ENCODE measurements at places on chromosomes 4 and X.

GRCh38 chrX:71225676-71226075, 2.7 kb downstream of the GJB1 start:
- peak; percentile 20 for DNase-seq

GRCh38 chr4:189088780-189089179, 851.9 kb upstream of the FRG1 start:
- no peak for DNase-seq

GRCh38 chr4:126223784-126224407, 909.1 kb downstream of the FAT4 start:
- DNase-seq: no peak

DNA sequence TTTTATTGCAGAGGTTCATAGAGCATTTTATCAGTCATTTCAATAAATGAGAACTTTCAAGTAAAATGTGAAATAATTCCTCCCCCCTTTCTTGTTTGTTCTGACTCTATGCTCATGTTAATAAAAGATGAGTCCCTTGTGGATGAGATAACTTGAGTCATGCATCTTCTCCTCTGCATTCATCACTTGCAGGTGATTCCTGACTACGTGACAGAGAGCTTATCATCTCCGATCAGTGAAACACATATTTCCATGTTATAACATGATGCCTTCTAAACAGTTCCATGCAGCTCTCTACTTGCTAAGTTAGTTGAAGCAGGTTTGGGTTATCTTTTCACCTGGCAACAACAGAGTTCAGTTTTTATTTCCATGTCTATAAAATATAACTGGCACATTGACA, 160.1 kb upstream of the ANKRD50 start:
- no peak for DNase-seq

- no peak for DNase-seq
Measured at GRCh38 chr4:6962211-6963041, 52.8 kb downstream of the TBC1D14 start.

DNA sequence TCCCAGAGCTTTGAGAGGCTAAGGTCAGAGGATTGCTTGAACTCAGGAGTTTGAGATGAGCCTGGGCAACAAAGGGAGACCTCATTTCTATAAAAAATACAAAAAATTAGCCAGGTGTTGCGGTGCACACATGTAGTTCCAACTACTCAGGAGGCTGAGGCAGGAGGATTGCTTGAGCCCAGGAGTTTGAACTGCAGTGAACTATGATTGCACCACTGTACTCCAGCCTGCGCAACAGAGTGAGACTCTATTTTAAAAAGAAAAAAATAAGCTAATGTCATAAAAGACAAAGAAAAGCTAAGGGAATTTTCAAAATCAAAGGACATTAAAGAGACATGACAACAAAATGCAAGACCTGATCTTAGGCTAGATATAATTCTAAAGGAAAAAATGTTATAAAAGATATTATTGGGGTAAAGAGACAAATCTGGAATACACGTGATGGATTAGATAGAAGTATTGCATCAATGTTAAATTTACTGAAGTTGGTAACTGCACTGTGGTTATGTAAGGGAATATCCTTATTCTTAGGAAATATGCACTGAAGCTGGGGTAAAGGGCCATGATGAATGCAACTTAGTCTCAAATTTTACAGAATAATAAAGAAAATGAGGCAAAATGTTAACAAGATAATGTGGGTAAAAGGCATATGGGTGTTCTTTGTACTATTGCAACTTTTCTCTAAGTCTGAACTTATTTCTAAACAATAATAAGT, 75.2 kb downstream of the SPRY1 start:
- DNase-seq: peak; percentile 25

DNA sequence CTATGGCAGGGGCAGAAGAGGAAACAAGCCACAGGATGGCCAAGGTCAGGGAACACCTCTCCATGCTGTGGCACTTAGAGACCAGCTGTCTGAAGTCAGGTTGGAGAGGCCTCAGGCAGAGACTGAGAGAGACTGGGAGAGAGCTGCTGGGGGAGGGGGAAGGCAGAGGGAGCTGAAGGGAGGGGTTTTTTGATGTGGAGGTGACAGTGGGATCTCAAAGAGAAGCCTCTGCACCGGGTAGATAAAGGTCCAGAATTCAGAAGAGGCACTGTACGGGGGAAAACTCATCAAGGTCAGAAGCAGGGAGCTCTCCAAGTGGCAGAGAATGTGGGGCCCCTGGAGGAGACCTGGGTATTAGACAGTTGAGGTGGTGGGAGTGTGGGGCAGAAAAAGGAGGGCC, 41.6 kb upstream of the HMGB3 start:
- no peak for DNase-seq

- DNase-seq: peak; percentile 76
Measured at GRCh38 chrX:77431227-77431626, 16.0 kb upstream of the FGF16 start.

DNA sequence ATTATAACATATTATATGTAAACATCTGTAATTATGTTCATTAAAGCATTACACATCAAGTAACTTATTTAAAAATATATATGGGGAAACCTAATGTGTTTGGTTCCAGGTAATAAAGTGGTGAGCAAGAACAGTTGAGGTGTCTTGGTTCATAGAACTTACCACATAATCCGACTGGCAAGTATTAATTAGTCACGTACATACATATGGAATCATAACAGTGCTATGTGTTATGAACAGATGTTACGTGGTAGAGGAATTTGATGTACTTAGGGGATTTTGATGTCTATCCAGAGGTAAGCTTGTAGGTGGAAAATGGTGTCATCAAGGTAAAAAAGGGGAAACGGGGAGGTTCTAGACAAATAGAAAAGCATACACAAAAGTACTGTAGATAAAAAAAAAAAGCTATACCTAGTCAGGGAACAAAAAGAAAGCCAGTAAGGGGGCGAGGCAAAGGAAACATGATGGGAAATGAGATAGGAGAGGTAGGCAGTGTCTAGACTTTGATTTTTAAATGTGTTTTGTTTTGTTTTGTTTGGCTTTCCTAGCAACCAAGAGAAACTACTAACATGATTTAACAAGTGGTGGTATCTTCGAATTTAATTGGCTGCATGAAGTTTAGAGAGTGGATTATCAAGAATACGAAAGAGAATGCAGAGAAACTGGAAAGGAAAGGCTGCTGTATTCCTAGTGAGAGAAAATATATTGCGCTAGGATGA, 12.6 kb downstream of the DMD start:
- DNase-seq: no peak

DNA sequence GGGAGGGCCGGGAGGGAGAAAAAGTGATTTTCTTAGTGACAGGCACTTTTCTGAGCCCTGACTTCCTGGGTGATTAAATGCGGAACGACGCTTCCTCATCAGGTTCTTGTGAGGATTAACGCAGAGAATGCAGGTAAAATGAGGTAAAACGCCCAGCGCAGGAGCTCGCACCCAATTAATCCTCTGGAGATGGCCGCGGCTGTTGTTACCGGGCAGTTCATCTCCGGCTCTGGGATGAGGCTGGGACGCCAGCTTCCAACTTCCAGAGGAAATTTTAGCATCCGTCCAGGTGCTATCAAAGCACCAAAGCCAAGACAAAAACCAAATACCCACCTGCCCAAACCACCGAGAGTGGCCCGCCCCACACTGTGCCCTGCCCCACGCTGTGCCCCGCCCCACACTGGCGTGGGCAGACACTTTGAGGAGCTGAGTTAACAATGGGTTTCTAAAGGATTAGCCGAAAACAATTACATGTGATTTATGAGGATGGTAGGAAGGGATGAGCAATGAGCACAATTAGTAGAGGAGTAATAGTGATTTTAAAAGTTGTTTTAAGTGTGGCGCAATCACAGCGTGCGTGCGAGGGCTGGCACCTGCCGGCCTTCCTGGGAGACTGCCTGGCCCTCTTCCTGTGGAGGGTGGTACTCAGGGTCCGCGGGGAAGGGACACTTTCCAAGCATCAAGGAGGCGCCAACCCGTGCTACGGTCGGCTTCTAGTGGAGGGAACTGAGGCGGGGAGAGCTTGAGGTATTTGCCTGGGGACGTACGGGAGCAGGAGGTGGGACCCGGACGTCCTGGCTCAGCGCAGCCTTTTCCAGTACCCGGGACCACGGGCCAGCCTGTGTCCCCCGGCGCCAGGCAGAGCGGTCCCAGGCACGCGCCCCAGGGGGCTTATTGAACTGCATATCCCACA, 41.6 kb upstream of the ADRA2C start:
- no peak for DNase-seq

- DNase-seq: no peak
Measured at GRCh38 chr4:69717778-69718177, 42.6 kb downstream of the SULT1B1 start.

- DNase-seq: no peak
Measured at GRCh38 chr4:57144466-57144865, 34.3 kb upstream of the IGFBP7 start.

GRCh38 chrX:19172741-19173140, 50.5 kb upstream of the ADGRG2 start:
- no peak for DNase-seq

DNA sequence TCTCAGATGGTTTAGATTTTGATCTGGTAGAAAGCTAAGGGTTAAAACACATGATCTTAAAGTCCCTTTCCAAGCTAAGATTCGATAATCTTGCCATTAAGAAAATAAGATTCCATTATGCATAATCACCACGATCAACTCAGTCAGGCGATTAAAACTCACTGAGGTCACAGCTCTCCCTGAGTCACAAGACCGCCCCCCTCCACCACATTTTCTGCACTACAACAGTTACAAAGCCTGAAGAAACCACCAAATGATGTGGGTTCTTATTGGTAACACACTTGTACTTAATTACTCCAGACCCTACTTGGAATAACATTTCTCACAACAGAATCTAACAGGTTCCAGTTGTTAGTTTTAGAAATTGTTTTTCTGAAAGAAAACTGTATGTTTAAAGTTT, 62.8 kb downstream of the SH3KBP1 start:
- no peak for DNase-seq

- DNase-seq: peak; percentile 95
Measured at GRCh38 chr4:38857354-38858096, 908 bp upstream of the TLR6 start.

DNA sequence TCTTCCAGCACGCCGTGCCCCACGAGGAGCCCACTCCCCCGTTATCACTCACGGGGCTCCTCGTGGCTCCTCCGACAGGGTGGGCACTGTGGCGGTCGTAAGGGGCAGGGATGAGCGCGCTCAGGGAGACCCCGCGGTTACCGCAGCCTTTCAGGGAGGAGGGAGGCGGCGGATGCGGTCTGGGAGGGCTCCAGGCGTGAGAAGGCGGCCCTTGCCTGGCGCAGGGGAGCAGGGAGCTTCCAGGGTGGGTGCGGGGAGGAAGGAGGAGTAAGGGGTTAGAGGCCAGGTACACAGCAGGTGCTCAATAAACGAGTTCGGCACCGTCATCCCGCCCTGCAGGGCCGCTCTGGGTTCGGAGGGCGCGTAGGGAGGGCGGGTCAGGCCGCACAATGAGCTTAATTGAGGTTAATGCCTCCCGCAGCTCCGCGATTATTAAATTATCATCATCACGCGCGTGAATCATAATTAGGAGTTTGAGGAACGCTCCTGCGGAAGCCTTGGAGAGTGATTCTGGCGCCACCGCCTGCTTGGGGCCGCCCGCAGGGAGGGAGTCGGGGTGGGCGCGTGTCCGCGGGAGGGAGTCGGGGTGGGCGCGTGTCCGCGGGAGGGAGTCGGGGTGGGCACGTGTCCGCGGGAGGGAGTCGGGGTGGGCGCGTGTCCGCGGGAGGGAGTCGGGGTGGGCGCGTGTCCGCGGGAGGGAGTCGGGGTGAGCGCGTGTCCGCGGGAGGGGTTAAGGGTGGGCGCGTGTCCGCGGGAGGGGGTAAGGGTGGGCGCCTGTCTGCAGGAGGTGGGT, 7.6 kb upstream of the NKX1-1 start:
- no peak for DNase-seq

DNA sequence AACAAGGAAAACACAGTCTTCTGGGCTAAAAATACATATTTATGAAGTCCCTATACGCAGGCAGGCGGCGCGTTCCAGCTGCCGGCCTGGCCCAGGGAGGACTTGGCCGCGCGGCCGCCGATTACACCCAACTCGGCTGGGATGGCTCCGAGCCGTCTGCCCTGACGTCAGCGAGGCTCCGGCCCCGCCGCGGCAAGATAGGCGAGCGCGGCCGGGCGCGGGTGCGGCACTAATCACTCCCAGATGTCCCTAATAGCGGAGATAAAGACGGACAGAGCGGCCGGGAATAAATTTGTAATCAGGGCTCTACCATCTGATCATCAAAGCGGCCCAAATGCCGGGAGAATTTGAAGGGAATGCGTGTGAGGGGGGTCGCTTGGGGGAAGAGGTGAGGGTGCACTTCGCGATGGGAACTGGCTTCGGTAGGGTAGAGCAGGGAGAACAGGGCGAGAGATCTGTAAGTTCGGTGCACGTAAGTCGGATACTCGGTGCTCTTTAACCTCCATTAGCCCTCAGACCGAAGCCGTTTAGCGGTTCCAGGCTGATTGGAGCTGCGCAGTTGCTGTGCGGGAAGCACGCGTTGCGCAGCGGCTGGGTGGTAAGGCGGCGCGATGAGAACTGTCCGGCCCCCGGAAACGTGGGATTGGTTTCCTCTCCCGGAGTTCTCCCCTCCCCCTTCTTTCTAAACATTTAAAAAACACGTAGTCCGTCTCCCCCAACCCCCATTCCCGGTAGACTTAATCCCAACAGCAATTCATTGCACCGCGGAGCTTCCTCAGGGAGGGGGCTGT, 7.7 kb downstream of the HAND2 start:
- DNase-seq: no peak

GRCh38 chr4:81963763-81964020, 410.1 kb downstream of the HNRNPD start:
- no peak for DNase-seq

- DNase-seq: no peak
Measured at GRCh38 chrX:107729558-107730297, 45.9 kb downstream of the TSC22D3 start.

DNA sequence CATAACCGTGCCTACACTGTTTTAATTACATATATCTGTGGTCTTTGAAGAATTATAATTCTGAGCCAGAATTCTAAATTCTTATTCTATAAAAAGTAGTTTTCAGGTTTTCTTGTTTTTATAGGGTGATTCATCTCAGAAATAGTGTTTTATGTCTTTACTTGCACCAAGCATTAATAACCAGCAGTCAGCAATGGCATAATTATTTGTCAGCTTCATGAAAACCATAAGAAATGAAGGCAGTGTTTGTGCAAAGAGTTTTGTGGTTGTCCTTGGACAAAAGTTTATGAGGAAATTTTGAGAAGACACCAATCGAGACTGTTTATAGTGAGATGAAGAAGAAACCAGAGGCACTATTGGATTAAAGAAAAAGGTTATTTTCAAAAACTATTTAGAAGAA, 37.2 kb downstream of the EDNRA start:
- no peak for DNase-seq
